ENCODE measurements at places on chromosomes 7 and 10.

DNA sequence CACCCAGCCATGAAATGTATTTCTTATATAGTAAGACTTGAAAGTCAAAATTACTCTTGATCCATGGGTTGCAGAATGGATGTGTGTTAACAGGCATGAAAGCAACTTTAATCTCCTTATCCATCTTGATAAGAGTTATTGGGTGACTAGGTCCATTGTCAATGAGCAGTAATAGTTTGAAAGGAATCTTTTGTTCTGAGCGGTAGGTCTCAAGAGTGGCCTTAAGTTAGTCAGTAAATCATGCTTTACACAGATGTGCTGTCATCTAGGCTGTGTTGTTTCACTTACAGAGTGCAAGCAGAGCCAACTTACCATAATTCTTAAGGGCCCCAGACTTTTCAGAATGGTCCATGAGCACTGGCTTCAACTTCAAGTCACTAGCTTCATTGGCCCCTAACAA, 51.2 kb downstream of the KIAA1549 start:
- DNase-seq, result no peak

- no peak for DNase-seq
Observed at GRCh38 chr10:52779541-52780390, 7.2 kb upstream of the MBL2 start.

- DNase-seq, result no peak
Observed at GRCh38 chr7:35691827-35692307, 3.1 kb downstream of the HERPUD2 start.

DNA sequence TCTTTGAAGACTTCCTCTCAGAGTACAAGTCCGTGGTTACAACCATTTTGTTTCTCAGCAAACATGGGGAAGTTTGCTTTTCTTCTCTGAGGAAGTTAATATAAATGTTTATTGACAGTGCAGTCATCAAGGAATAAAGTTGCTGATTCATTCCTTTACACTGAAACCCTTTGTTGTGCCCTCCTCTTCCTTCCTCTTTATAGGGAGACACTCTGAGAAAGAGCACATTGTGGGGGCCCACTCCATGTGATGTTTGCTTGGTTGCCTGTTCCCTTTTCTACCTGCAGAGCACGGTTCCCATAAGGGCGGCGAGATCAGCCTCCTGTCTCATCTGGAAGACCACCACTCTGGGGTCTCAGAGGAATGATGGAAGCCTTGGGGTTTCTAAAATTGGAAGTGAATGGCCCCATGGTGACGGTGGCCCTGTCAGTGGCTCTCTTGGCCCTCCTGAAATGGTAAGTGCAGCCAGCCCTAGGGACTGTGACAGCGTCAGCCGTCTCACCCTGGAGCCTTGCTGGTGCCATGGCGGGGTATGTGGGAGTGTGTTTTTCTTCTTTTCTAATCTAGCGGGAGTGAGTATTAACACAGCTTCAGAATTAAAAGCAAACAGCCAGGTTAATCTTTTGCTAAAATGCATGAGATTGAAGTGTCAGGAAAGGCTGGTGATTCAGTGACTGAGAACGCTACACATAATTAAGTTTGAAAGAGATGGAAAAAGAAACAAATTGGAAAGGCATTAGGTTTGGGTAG, at the start of gene TBXAS1:
Gene TBXAS1 (plus strand): TSS at position 240 of the 750 bp plus-strand sequence. CDS start 127 bp downstream, at position 367.
- no peak for DNase-seq

DNA sequence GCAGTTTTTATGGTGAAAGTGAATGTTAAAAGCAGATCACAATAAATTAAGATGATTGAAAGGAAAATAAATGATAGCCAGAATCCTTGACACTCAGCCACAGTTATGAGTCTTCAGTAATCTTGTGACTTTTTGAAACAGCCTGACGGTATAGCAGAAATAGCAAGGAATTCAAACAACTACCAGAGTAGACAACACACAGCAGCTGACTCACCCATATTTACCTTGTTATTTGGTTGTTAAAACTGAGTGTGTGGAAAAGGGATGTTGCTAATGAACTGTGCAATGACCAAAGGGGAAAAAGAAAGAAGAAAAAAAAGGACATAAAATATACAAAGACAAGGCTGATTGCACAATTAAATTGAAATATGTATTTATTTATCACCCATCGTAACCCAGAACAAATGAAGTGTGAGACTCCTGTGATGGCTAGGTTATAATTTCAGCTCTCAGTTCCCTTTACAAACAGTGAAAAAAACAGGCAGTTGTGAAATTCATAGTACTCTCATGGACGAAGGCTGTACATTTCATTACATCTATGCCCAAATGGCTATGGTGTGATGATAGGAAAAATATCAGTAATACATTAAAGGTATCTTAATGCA, 1023.0 kb upstream of the SORCS1 start:
- DNase-seq, result no peak

- no peak for DNase-seq
Observed at GRCh38 chr10:123013456-123014419, 4.9 kb downstream of the ACADSB start.

DNA sequence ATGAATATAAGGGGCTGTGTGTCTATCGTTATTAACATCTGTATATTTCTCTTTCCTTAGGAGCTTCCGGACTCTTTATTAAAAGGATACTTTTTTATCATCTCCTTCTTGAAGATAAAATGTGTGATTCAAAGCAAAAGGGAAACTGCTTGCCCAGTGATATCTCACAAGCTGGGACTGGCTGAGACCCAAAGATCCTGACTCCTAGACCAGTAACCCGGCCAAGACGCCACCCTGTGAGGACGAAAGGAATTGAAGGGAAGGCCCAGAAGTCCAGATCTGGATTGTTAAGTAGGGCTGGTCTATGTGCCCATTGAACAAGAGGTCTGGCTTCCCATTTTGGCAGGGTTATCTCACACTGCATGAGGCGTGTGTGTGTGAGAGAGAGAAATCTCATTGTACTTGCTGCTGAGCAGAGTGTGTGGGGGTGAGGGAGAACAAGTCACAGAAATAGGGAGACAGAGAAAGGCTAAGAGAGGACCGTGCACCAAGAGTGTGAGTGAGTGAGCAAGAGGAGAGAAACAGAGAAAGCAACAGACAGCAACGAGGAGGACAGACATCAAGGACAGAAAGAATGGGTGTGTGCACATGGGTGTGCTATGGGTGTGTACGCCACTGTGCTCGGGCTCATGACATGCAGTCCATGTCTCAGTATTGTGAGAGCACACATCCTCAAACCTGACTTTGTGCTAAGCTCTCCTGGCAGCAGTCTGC, 75.4 kb downstream of the PLXNA4 start:
- no peak for DNase-seq

- DNase-seq, result no peak
Observed at GRCh38 chr7:39069031-39069430, 91.3 kb downstream of the POU6F2 start.

- no peak for DNase-seq
Observed at GRCh38 chr7:157643525-157643970, 306.7 kb downstream of the DNAJB6 start.

GRCh38 chr7:117683430-117684175, 189.6 kb downstream of the CTTNBP2 start:
- DNase-seq, result no peak
